ENCODE measurements at places on chromosomes 11 and 22.

- DNase-seq = no peak
Measured at GRCh38 chr11:16783321-16783801, 44.9 kb downstream of the C11orf58 start.

DNA sequence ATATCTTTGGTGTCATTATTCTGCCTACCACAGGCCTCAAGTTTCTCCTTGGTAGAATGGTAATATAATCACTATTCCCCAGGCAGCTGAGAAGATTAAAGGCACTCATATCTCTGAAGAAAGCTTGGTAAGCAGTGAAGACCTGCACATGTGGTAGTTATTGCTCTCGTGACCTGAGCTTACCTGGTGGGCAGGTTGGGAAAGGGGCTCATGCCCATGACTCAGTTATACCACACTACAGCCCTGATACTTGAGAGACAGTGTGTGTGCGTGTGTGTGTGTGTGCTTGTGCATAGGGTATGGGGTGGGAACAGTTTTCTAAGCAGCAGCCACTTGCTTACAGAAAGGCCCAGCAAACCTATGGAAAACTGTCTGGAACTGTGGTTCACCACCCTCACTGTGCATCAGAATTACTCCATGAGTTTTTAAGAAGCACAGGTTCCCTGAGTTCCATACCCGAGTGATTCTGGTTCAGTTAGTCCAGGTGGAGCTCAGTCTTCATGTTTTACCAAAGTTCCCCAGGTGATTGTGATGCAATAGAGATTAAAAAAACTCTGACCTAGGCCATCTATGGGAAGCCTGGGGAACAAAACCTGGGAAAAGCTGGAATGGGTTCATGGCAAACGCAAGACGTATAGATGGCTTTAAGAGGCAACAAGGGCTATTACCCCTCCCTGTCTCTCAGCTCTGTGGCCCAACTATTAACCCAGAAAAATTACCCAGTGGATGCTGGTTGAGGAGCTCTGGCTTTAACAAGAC is 79.0 kb upstream of the ZBED5 start:
- DNase-seq = no peak

DNA sequence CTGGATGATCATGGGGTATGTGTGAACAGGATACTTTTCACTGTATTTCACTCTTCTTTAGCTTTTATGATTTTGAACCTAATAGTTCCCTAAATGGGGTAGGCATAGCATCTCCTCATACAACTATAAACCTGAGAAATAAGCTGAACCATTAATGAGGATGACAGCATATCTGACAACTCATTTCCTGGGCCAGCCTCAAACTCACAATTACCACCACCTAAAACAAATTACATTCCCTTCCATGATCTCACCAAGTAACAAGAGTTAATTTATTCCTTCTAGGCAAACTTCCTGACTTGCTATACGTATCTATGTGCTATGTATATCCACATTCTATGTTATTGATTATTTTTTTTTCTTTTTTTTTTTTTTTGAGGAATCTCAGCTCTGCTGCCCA is 23.0 kb downstream of the SIK3 start:
- DNase-seq = no peak

GRCh38 chr22:32622004-32622743 is 147.6 kb downstream of the FBXO7 start:
- no peak for DNase-seq

DNA sequence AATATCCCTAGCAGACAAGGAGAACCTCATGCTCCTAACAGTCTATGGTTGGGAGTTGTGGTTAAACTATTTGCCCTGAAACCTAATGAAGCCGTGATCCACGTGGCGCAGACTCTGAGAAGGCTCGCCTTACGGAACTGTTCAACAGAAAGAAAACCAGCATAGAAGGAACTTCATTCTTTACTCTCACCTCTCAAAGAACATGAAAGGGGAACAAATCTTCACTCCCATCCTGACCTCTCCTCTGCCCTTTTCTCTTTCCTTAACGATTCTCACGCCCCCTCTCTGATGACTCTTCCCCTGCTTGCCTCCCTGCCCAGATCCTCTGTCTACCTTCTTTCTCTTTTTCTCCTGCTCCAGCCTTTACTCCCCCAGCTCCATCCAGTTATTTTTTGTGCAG is 54.2 kb downstream of the IRAG1 start:
- DNase-seq = no peak

DNA sequence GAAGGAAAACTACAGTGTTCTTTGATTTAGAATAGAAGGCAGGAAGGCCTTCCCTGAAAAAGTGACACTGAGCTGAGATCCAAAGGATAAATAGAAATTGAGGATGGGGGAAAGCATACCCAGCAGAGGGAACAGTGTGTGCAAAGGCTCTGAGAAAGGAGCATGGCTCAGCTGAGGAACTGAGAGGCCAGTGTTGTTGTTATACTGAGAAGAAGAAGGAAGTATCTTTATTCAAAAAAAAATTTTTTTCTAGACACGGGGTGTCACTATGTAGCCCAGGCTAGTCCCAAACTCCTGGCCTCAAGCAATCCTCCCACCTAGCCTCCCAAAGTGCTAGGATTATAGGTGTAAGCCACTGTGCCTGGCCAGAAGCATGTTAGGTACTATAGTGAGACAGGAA is 3.5 kb upstream of the PIK3C2A start:
- no peak for DNase-seq

- DNase-seq = no peak
Measured at GRCh38 chr11:19218216-19218615, 16.4 kb upstream of the CSRP3 start.

DNA sequence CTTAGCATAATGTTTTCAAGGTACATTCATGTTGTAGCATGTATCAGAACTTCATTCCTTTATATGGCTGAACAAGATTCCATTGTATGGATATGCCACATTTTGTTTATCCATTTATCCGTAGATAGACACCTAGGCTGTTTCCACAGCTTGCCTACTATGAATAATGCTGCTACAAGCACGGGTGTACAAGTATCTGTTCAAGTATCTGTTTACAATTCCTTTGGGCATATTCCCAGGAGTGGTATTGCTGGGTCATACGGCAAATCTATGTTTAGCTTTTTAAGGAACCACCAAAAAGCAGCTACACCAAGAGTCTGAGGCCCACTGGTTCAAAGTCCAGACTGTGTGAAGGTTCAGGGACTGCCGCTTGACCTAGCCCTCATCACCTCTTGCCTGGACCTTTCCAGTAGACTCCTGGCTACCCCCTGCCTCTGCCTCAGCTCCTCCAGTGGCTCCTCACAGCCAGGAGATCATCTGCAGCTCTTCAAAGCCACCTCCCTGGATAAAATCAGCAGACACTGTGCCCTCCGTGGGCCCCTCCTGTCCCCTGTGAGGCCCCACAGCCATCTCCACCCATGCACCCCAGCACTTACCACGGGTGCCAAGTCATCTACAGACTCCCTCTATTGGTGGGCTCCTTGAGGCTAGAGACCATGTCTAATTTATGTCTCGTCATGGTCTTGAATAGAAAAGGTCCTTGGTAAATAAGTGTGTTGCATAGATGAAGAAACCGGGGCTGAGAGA is 160.3 kb downstream of the MN1 start:
- no peak for DNase-seq

DNA sequence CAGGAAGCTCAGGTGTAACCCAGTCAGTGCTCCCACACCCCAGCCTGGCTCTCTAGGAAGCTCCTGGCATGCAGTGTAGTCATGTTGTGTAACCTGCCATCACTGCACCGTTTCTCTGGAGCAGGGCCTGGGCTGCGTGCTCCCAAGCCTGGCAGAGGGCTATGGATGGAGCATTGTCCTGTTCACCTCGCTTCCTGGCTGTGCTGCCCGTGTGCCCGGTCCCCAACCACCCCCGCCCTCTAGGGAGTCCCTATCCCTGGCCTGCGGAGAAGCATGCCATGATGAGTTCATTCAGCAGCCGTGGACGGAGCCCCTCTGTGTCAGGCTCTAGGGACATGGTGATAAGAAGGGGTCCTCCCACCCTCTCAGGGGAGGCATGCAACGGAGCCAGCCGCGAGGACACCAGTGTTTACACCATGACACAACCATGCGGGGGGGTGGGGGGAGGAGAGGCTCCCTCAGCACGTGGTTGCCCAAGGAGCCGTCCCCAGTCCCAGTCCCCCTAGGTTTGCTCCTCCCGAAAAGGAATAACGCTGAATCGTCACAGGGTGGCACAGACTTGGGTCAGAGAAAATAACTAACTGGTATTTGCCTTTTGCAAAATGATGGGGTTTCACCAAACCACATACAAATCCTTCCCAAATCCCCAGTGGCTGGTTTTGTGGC is 73.1 kb downstream of the FBLN1 start:
- no peak for DNase-seq

- DNase-seq = no peak
Measured at GRCh38 chr22:22842085-22842484, 45.5 kb upstream of the IGLL5 start.

DNA sequence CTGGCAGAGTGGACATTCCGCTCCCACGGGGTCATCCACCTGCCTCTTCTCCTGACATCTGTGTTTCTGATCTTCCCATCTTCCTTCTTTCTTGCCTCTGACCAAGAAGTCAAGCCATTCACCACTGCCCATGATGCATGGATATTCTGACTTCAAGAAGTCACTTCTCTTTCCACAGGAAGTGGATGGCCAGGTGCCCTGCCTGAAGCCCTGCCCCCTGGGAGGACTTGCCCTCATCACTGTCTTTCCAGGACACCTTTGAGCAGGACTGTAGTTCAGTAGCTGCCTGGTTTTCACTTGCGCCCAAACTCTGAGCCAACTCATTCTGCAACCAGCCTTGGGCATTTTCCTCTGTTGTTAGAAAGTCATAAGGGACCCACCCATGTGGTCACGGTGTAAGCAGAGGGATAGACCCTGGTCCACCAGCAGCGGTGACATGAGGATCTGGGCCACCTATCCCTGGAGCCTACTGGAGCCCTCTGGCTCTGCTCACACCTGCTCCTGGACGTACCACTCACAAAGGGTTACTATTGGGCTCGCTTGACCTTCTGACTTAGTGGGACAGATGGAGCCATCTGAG is 6.9 kb downstream of the CYTH4 start:
- DNase-seq = no peak

GRCh38 chr11:11189506-11189905 is 163.5 kb downstream of the CSNK2A3 start:
- DNase-seq = no peak

- DNase-seq = no peak
Measured at GRCh38 chr11:59261150-59261549, 48.4 kb upstream of the MPEG1 start.

DNA sequence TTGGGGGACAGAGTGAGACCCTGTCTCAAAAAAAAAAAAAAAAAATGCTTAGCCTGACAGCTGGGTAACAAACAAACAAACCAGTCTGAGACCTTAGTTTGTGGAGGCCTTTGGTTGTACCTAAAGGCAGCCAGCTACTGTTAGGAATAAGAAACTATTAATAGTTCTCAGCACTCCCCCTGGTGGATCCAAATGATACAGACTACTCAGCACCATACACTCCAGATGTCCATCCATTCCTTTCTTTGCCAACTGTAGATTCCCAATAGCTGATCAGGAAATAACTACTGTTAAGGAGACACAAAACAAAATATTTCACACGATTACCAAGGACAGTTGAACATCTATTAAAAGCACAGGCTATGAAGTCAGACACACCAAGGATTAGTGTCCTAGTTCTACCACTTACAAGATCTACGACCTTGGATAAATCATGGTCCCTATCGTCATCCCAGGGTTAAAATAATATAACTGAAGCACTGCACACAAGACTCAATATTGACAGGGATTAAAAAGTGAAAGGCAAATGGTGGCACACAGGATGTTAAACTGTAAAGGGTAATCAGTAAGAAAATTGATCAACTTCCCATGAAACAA is 17.2 kb downstream of the CLDN25 start:
- DNase-seq = no peak

- no peak for DNase-seq
Measured at GRCh38 chr11:44866286-44866685, 84.4 kb downstream of the TP53I11 start.

GRCh38 chr11:123145661-123146060 is 49.4 kb downstream of the CLMP start:
- peak; percentile 96 for DNase-seq

- no peak for DNase-seq
Measured at GRCh38 chr11:74559934-74560309, 32.5 kb upstream of the POLD3 start.

DNA sequence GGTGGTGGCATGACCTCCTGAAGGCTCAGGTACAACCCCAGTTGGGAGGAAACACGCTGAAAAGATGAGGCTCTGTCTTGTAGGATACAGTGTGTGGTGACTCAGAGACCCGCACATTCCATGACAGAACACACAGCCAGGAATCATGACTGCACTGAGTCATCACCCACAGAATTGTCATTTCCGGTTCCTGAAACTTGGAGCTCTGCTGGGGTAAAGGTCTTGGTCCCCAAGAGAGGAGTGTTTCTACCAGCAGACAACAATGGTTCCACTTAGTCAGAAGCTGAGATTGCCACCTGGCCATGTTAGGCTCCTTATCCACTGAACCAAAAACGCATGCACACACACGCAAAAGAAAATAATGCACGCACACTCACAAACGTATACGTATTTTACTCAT is 31.5 kb upstream of the CYB5R3 start:
- DNase-seq = no peak

GRCh38 chr11:124740277-124740882 is 638 bp downstream of the NRGN start:
- DNase-seq = peak; percentile 38
